ENCODE measurements at places on chromosomes 3 and 15.

DNA sequence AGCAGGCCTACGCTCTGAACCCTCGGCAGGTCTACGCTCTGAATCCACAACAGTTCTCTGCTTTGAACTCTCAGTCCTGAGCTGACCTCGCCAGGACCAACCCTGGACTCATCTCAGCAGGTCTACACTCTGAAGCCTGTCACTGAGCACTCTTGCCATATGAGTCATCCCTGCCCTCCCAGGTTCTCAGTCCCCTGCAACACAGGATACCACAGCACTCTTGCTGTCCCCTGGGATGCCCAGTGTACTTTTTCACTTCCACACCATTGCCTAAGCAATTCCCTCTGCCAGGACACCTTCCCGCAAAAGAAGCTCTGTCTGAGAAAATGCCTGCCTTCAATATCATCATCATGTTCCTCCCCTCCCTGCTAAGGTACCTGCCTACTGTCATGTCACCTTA, 42.0 kb downstream of the NUP210 start:
- no peak for DNase-seq

DNA sequence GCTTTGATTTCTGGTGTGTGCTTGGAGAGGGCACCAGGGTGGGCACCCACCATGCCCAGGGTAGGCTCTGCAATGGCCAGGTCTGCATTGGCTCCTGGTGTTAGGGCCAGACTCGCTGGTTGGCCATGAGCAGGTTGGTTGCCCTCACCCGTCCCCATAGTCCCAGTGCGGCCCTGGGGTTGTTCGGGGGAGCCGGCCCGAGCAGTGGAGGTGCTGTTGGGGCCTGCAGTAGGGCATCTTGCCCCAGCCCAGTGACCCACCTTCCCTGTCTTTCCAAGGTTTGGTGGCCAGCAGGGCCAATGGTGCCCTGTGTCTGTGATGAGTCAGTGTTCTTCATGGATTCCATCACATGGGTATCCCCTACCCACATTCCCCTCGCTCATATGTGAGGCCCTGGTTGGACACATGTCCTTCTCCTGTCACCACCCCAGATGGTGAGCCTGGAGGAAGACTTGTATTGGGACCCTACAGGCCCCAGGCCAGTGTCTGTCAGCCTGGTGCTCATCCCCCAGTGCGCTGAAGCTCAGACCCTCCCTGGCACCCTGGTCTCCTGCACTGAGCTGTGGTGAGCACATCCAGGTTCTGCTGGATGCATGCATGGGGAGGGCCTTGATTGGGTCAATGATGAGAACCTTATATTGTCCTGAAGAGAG, 190.1 kb downstream of the UBE3A start:
- DNase-seq: no peak

- DNase-seq: no peak
Observed at GRCh38 chr3:61060411-61060861, 190.8 kb downstream of the FHIT start.

GRCh38 chr15:101456057-101456739, 33.3 kb downstream of the PCSK6 start:
- DNase-seq: no peak

- DNase-seq: no peak
Observed at GRCh38 chr15:33145447-33145846, 49.1 kb downstream of the FMN1 start.

DNA sequence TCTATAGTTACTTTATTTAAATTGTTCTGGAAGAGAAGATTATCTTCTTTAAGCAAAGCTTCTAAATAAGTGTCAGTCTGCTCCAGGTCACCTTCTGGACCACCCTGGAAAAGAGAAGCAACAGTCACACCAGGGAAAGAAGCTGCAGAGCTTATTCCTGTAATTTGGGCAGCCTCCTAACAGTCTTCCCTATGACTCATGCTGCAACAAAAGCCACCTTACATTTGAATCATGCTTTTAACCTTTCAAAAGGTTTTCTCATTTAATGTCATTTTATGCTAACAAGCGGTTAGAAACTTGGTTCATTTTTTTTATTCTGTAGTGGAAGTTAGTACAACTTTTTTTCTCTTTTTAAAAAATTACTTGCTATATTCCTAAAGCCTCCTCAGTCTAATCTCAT, 5.3 kb upstream of the GUCA1C start:
- DNase-seq: no peak

DNA sequence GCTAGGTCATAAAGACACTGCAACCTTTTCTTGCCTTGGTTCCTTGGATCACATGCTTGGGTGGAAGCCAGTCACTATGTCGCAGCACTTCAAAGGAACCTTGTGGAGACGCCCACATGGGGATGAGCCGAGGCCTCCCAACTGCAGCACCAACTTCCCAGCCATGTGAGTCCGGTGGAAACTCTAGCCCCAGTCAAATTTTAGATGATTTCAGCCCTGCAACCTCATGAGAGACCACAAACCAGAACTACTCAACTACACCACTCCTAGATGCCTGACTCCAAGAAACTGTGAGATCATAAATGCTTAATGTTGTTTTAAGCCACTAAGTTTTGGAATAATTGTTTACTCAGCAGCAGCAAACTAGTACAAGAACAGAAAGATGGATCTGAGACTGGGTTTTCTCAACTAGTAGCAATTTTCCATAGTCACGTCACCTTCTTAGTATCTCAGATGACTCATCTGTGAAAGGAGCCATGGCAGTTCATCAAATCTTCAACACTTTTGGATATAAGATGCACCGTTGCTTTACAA, 86.5 kb downstream of the MB21D2 start:
- DNase-seq: no peak

- DNase-seq: no peak
Observed at GRCh38 chr3:135440233-135440632, 525.3 kb upstream of the PPP2R3A start.

- DNase-seq: no peak
Observed at GRCh38 chr15:26314577-26314976, 451.4 kb upstream of the ATP10A start.

GRCh38 chr3:38204599-38205471, 39.5 kb downstream of the OXSR1 start:
- no peak for DNase-seq

DNA sequence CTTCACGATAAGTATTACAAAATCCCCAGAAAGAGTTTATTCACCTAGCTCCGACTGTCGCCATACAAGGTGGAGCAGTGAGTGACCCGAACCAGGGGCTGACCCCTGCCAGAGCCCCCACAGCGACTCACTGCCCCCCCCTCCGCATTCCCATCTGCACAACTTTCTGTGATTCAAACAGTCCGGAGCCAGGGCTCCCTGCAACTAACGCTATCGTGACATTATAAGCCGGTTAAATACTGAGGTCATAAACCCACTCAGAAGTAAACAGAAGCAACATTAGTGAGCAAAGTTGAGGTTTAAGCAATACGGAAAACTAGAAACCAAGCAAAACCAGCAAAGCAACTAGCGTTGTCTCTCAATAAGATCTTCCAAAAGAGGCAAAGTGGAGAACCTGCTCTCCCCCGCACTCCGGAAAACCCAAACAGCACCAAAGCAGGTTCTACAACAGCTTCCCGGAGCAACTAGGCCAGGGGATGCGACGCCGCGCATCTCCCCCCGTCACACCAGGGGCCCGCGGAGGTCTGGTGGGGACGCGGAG, 642 bp downstream of the SCAP start:
- no peak for DNase-seq

DNA sequence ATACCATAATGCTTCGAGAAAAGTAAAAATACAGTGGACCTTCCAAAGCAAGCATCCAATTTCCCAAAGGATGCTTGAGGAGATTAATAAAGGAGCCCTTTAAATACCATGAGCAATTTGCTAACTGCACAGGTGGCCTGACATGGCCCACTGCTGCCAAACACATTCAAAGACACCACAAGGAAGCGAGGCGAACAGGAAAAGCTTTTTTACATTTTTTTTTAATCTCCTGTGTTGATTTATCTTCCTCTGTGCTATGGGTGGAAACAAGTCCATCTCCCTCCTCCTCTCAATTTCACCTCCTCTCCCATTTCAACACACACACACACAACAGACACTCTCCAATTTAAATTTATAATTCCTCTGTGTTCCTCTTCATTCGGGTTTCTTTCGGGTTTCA, 243.4 kb downstream of the IGSF11 start:
- no peak for DNase-seq

DNA sequence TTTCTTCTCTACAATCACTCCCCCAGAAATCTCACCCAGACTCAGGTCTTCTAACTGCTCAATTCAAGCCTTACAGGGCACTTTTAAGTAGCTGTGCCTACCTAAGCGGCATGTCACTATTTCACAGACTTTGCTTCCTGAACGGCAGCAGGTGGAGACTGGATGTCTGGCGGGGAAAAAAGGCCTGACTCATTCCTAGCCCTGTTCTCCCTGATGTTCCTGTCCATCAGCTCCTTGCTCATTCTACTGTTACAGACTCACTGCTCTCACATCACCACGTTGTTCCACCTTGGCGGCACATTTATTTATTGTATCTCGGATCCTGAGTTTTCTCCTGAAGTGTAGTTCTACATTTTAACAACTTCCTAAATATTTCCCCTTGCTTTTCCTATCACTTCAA, 52.6 kb upstream of the ATP11B start:
- no peak for DNase-seq

- no peak for DNase-seq
Observed at GRCh38 chr3:170977949-170978745, 48.4 kb downstream of the SLC2A2 start.

GRCh38 chr3:65552434-65552833, 486.3 kb downstream of the MAGI1 start:
- DNase-seq: no peak

- DNase-seq: no peak
Observed at GRCh38 chr3:78670094-78670493, 1097.7 kb downstream of the ROBO1 start.
